ENCODE measurements at places on chromosomes 7 and 10.

- DNase-seq = no peak
These were observed 261.9 kb downstream of the ELMO1 start for GRCh38 chr7:37186753-37187152.

DNA sequence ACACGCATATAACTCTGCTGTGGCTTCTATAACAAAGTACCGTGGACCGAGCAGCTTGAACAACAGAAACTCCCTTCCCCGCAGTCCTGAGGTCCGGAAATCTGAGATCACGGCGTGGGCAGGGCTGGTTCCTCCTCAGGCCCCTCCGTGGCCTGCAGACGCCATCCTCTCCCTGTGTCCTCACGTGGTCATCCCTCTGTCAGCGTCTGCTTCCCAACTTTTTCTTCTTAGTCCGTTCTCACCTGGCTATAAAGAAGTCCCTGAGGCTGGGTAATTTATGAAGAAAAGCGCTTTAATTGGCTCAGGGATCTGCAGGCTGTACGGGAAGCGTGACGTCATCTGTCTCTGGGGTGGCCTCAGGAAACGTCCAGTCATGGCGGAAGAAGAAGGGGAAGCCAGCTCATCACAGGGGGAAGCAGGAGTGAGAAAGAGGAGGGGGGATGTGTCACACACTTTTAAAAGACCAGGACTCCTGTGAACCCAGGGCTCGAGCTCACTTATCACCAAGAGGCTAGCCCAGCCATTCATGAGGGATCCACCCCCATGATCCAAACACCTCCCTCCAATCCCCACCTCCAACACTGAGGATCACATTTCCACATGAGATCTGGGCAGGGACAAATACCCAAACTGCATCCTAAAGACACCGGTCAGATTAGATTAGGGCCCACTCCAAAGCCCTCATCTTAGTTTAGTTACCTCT is 91.2 kb upstream of the INSIG1 start:
- DNase-seq = peak; percentile 64

DNA sequence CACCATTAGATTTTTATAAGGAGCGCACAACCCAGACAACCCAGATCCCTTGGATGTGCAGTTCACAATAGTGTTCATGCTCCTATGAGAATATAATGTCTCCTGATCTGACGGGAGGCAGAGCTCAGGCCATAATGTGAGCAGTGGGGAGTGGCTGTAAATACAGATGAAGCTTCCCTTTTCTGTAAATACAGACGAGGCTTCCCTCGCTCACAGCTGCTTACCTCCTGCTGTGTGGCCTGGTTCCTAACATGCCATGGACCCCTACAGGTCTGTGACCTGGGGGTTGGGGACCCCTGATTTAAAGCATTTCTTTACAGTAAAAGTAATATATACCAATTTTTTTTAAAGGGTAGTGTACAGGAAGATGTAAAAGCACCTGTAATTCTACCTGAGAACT is 33.2 kb downstream of the HELLS start:
- DNase-seq = no peak

DNA sequence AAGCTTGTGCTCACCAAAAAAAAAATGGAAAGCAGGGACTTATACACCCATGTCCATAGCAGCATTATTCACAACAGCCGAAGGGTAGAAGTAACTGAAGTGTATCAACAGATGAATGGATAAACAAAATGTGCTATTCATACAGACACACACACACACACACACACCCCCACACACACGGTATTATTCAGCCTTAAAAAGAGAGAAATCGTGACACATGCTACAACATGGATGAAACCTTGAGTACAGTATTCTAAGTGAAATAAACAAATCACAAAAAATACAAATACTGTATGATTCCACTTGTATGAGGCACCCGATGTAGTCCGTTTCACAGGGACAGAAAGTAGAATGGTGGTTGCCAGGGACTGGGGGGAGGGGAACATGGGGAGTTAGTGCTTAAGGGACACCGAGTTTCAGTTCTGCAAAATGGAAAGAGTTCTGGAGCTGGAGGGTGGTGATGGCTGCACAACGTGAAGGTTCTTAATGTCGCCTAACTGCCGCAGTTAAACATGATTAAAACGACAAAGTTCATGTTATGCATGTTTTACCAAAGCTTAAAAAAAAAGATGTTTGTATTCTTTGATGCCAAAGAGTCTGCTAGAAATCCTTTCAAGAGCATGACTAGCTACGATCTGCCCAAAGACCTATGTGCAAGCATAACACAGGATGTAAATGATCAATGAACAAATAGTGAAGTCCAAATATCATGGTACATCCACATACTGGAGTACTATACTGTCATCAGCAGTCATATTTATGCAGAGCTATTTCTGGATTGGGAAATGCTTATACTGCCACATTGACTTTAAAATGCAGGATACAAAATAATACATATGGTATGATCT is 7.2 kb downstream of the TNS3 start:
- no peak for DNase-seq

DNA sequence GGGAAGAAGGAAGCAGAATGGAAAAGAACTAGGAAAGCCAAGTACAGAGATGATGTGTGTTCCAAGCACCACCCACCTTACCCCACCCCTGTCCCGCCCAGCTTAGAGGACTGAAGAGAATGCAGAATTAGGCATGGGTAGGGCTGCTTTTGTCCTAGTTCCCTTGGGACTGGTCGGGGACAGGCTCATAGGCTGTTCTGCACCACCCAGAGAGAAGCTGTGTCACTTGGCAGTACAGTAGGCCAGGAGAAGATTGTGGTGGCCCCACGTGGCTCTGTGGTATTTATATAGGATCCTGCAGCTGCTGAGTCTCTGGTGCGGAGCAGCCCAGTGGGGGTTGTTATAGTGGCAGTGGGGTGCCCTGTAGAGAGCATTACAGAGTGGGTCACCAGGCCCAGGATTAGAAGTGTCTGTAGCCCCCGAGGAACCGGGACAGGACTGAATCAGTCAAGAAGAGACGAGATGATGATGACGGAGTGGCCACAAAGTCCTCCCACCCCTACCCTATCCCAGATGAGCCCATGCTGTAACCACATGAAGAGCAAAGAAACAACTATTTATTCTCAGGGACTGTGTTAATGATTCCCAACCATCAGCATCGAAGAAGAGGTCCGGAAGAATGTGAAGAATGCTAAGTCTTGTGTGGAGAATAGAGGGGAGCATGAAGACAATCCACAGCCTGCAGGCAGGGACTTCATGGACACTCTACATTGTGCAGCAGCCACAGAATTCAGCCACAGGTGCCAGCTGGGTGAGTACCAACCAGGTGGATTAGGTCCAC is 88.9 kb downstream of the C1GALT1 start:
- DNase-seq = no peak

- no peak for DNase-seq
These were observed 58.3 kb downstream of the CDK13 start for GRCh38 chr7:40008223-40008815.

GRCh38 chr10:4819707-4820106 is 6.3 kb upstream of the AKR1E2 start:
- no peak for DNase-seq

- DNase-seq = no peak
These were observed 117.7 kb upstream of the KIAA1217 start for GRCh38 chr10:24091256-24091655.

DNA sequence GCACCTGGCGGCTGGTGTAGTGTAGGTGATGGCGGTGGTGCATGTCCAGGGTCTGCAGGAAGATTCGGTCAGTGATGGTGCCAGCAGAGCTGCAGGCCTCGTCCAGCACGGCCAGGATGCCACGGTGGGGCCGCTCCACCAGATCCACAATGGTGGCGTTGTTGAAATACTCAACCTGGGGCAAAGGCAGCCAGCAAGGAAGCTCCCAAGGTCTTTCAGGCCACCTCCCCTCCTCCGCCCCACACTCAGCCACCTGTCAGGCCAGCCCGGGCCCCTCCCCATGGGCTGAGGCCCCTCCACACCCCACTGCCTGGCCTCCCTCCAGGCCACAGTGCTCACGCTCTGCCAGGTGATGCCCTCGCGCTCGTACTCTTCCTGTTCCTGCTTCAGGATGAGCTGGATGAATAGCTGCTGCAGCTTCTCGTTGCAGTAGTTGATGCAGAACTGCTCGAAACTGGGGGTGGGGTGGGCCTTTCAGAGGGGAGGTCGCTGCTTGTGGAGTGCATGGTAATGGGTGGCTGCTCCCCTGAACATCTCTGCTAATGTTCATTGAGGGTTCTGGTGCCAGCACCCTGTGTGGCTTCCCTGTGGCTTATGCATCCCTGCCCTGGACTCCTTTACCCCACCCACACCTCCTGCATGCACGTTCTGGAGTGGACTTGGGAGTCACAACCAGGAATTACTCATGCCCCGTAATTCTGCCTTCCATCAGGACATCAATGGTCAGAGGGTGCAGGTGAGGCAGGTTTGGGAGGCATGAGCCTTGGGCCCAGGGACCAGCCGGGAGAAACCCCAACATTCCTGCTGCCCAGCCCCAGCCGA is 8.9 kb downstream of the MYO1G start:
- DNase-seq = no peak

DNA sequence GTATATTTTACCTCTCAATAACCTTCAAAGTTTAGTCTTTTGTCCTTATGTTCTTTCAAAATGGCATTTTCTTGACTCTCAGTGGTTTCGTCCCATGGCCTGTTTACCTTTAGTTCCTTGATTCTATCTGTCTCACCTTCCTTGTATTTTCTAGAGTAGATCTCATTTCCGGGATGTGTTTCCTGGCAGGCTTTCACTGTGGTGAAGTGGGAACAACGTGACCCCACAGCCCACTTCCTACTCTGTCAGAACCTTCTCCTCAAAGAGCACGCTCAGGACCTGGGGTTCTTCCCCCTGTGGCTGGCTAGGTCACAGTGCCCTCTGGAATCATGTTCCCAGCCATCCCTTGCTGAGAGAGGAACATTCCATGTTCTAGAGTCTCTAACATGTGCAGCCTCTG is 129.9 kb upstream of the ZNF32 start:
- DNase-seq = no peak

- DNase-seq = no peak
These were observed 725.6 kb upstream of the GALNT17 start for GRCh38 chr7:70406186-70406949.

DNA sequence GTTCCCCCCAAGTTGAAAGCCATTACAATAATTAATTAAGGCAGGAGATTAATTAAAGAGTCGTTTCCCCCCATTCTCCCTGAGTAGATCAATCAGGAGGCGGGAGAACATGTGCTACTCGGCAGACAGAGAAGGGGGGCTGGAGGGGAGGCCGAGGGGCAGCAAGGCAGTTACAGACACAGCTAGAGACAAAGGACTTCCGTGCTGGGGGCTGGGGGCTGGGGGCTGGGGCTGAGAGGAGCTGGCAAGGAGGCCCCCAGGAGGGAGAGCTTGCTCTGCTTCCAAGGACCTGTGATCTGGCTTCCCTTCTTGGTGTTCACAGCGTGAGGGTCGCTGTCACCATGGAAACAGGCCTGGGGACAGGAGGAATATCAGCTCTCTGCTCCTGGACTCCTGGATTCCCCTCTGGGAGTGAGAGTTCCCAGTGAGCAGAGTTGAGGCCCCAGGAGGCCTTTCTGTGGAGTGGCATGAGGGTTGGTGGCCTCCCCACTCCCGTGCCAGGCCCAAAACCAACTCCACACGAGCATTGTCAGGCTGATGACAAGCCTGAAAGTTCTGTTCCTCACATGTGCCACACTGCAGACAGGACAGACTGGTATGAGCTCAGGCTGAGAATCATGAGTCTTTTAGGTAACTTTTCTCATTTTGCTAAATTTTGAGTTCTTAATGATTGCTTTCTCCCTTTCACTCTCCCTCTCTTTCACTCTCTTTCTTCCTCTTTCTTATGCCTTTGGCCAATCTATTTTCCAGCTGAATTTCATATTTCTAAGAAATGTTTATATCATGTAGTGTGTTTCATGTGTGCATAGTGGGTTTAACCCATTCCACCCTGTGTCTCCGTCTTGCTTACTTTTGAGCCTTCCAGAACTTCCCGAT is 16.4 kb downstream of the FAM241B start:
- DNase-seq = no peak

DNA sequence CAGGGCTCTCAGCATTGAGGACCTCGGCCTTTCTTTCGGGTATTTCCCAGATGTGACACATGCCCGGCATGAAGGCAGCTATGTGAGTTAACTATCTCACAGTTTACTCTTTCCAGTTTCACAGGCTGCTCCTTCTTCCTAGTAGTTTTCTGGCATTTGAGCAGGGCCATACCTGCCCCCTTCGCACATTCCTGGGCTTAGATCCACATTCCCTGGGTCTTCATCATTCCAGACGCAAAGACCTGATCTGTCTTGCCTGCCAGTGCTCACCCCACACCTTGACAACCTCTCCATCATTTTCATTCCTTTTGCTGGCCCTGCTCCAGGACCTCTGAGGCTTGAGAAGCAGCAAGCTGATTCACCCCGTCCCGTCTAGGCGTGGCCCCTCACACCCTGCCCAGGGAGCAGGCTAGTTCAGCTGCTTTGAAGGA is 227.5 kb downstream of the WDR11 start:
- no peak for DNase-seq

- DNase-seq = no peak
These were observed 903.5 kb downstream of the DNAJB9 start for GRCh38 chr7:109473172-109473571.

GRCh38 chr7:135441791-135442190 is 68.1 kb downstream of the CNOT4 start:
- no peak for DNase-seq

GRCh38 chr10:114767101-114767985 is 54.2 kb upstream of the FHIP2A start:
- no peak for DNase-seq

GRCh38 chr7:118311121-118311836 is 86.8 kb downstream of the ANKRD7 start:
- no peak for DNase-seq

DNA sequence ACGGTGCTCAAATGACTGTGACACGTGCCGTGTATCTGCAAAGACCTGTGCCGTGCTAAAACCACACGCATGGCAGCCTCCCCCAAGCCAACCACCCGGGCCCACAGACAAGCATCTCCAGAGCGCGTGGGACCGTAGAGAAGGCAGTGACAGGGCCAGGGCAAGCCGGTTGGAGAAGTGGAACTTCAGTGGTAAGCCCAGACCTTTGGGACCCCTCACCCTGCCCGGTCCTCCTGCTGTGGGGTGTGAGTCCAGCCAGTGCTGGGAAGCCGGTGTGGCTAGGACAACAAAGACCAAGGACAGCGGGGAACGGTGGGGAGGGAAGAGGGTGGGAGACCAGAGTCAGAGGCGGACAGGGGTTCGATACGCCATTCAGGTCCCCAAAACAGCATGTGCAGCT is 476.2 kb downstream of the DNAJB6 start:
- DNase-seq = no peak

- DNase-seq = no peak
These were observed 19.6 kb downstream of the NPVF start for GRCh38 chr7:25208525-25209221.

- no peak for DNase-seq
These were observed 617.6 kb downstream of the INHBA start for GRCh38 chr7:41085244-41085643.

GRCh38 chr10:75400771-75401568 is 594 bp downstream of the ZNF503 start:
- DNase-seq = no peak

DNA sequence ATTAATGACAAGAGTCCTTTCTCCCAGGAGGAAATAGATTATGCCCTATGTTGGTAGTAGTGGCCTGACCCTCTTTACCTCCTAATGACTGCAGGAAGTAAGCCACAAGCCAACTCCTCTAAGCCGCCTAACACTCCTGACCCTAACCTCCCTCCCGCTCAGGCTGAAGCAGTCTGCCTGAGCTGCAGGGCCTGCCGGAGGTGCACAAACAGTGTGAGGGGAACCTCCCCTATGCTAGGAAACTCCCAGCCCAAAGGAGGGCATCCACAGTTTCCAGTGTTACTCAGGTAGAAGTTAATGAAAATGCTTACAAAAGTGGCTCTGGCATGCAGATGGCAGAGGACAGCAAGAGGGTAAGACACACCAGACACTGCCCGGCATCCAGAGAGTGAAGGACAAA is 294.4 kb upstream of the GALNT17 start:
- DNase-seq = no peak

GRCh38 chr10:78269060-78269459 is 235.4 kb downstream of the RPS24 start:
- no peak for DNase-seq

All from activated T-cell treated with anti-CD3 and anti-CD28 coated beads, Interleukin-2, amount 50 U/mL, for 4 hours (primary cell).